ENCODE measurements at places on chromosomes 1 and 21.

DNA sequence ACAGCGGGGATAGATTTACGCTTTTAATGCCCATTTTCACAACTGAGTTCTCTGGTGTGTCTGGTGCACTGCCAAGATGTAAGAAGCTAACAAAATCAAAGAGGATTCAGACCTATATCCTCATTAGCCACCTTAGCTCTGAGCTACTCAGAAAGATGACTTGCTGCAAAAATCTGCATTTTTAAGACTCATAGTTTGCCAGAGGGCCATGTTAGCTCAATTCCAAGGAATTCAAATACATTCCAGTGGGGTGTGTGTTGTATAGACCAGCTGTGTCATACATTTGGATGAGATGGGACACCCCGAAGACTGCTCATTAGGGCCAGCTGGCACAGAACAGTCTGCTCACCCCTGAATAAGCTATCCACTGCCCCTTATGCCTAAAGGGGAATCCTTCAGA lies 8.9 kb downstream of the DENND2D start:
- no peak for DNase-seq

- DNase-seq = no peak
Measured at GRCh38 chr1:214727274-214727673, 124.3 kb downstream of the CENPF start.

DNA sequence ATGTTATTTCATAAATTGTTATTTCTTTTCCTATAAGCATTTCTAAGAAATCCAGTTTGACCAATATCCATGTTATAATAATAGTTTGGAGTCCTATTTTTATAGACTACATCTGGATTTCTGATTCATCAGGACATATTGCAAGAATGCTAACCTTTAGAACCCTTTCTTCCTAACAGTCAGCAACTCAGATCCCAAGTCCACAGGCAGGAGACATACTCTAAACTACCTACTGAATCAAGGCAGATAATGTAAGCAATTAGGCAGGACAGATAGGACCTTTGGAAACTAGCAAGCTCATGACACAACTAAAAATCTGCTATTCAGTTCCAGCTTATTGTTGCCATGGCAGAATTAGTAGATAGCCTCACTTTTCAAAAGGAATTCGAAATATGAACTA lies 104.1 kb downstream of the DENND1B start:
- no peak for DNase-seq

GRCh38 chr21:37877171-37877570 lies 39.1 kb downstream of the KCNJ6 start:
- no peak for DNase-seq

DNA sequence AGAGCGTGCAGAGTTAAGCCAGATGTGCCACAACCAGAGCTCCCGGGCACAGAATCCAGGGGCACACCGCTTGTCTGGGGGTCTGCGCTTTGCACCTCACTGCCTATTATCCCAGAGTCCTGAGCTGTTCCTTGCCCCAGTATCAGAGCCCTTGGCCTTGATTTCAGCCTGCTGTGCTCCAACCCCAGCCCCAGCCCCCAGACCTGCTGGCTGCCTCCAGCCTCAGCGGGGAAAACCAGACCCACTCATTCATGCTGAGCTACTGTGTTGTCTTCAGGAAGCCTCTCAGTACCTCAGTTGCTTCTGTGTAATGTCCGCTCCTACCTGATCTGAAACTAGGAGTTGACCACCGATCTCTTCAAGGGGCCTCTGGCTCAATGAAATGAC lies 1.1 kb downstream of the IKBKE start:
- no peak for DNase-seq

GRCh38 chr1:61539720-61540462 lies 185.1 kb downstream of the TM2D1 start:
- no peak for DNase-seq
